NCI-H748 treated with DMSO at 0.1 percent for 48 hours (cell line): ENCODE measurements at places on chromosomes 13 and 19.

DNA sequence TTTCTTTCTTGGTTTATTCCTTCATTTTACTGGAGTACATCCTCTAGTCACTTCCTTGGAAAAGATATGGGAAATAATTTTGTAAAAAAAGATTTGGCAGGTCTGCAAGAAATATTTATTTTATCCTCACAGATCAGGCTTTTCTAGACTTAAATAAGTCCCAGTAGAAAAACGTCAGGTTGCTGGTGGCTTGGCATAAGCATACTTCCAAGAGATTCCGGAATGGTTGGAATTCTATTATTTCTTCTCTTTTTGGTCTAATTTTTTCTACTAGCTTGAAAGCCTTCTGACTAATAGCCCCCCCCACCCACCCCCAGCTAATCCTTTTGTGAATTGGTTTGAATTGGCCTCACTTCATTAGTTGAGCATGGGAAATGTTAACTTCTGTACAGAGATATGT lies 147.6 kb downstream of the ZIC5 start:
- DNase-seq: no peak

DNA sequence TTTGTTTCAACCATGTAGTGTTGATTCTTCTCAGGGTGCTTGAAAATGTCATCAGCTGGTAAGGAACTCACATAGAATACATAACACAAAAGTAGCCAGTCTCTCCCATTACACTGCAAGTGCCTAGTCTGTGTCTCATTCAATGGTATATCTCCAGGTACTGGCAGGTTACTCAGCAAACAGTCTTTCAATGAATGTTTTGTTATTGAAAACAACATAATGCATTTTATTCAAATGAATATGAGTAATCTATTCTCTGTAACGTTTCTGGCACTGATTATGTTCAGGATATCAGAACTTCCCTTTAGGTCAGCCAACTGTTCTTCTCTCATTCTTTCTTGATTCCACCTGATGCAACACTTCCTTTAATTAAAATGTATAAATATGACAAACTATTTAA lies 68.0 kb upstream of the SLITRK1 start:
- DNase-seq: no peak

- DNase-seq: no peak
Measured at GRCh38 chr19:47644743-47645482, 36.0 kb downstream of the BICRA start.

DNA sequence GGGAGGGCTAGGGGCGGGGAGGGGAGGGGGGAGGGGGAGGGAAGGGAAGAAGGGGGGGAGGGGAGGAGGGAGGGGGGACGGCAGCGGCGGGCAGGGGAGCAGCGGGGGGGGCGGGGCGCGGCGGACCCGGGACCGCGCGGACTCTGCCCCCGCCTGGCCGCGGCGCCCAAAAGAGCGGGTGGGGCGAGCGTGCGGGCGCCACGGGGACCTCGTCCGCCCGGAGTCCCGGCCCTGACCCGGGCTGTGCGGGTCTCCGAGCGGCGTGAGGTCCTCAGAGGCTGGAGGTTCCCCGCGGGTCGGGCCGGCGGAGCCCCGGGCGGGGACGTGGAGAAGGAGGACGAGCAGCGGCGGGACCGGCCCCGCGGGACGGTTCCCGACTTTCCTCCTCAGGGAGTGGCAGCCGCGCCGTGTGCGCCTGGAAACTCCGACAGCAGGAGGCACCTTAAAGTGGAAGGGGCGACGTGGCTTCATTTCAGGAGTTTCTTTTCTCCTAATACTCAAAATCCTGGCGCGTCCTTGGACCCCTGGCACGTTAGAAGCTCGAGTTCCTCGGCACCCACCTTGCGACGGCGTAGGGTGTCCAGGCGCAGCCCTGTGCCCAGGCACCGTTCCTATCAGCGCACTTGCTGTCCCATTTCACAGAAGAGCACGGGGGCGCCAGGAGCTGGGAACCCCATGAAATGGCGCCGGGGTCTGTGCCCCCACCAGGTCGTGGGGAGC lies 518 bp upstream of the PLPP2 start:
- DNase-seq: no peak

GRCh38 chr19:54206030-54206830 lies 5.6 kb downstream of the RPS9 start:
- no peak for DNase-seq

DNA sequence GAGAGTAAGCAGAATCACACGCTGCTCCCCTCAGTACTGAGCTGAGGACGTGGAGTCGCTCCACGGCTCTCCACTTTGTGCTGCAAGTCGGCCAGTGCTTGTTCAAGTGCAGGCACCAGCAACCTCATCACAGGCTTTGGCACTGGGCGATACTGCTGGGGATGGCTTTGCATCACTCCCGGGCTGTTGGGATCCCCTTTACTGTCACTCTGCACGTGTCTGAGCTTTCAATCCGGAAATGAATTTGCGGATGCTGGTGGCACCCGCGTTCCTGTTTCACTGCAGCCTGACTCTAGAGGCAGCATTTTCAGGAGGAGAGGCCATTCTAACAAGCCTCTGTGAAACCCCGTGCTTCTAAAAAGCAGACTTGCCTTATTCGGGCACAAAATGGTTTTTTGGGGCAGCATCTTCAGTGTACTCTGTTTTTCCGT lies 19.1 kb downstream of the SMARCA4 start:
- no peak for DNase-seq

DNA sequence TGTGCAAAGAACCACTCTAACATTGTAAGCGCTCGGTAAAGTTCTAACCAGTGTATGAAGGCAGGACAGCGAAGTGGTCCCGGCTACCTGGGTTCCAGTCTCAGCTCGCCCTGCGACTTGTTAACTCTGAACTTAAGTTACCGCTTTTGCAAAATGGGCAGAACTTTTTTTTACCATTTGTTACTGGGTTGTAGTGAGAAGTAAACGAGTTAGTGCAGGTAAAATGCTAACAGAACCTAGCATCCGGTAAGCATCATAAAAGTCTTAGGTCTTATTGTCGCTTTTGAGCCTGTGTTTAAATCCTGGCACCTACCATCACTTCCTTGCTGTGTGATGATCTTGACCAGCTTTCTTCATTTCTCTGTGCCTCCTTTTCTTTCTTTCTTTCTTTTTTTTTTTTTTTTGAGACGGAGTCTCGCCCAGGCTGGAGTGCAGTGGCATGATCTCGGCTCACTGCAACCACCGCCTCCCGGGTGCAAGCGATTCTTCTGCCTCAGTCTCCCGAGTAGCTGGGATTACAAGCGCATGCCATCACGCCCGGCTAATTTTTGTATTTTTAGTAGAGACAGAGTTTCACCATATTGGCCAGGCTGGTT lies 734 bp upstream of the TRMT1 start:
- no peak for DNase-seq

GRCh38 chr19:13012690-13013608 lies 17.7 kb downstream of the NFIX start:
- DNase-seq: no peak

DNA sequence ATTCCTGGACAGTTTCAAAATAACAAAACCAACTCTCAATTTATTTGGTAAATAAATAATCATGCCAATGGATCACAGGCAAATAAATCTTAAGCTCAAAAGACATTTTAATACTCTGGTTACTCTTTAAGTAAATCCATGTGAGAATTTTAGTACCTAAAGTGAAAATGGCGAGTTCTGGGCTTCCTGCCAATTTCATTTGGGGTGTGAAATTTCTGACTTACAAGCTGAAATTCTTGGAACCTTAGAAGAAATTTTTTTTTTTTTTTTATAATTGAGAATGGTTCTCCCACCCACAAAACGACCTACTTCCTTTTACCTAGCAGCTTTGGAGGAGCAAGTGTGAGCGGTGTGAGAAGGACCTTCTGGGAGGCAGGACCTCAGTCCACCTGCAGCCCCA lies 354.5 kb upstream of the NBEA start:
- no peak for DNase-seq

GRCh38 chr13:41501281-41501680 lies 43.9 kb downstream of the RGCC start:
- no peak for DNase-seq

DNA sequence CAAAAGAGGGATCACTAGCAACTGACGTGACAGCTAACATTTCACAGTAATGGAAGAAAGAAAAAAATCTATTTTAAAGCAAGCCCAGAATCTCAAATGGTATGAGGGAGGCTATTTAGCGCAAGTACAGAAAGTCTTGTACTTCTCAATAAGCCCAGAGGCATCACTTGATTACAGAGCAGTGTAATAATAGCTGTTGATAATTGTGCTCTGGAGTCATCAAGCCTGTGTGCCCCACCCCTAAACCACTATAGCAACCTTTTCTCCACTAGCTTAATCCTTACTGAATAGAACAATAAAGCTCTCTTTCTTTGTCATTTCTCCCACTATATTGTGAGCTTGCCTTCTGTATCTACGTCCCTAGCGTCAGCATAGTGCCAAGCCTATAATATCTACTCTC lies 56.6 kb downstream of the FREM2 start:
- peak; percentile 90 for DNase-seq

DNA sequence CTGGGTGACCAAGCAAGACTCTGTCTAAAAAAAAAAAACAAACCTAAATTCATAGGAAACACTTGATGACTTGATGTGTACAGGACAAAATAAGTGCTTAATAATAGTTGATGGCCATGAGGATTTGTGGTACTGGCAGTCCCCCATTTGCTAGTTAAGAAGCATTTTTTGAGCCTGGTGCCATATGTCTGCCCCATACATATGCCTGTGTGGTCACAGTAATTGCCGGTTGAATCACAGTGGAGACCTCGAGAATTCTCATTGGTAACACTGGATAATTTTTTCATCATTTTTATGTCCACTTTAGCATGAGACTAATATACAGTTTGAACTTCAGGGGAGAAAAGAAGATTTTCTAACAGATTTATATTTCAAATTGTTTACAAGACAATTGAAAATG lies 79.2 kb downstream of the LRCH1 start:
- DNase-seq: no peak

- DNase-seq: no peak
Measured at GRCh38 chr13:76971215-76971614, 20.7 kb upstream of the CLN5 start.

DNA sequence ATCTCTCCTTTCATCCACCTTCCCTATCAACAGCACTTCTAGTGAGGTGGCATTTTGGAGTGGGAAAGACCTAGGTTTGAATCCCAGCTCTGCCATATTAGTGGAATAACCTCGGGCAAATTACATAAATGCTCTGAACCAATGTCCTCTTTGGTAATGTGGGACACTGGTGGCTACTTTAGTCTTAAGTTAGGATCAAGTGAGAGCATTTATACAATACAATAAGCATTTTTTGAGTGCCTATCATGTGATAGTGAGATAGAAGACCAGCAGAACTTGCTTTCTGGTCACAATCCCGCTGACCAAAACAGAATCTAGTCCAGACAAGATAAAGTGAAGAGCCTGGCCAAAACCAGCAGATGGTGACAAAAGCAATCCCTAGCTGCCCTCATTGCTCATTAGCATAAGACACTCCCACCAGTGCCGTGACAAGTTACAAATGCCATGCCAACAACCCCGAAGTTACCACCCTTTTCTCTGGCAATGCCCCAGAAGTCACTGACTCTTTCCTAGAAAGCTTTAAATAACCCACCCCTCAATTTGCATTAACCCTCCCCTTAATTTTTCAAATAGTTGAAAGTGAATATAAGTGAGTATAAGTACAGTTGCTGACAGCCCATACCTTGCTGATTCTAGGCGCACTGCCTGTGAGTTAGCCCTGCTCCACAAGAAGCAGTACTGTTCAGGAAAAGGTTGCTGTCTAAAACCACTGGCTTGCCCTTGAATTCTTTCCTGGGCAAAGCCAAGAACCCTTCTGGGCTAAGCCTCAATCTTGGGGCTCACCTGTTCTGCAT lies 28.9 kb upstream of the KPNA3 start:
- no peak for DNase-seq

DNA sequence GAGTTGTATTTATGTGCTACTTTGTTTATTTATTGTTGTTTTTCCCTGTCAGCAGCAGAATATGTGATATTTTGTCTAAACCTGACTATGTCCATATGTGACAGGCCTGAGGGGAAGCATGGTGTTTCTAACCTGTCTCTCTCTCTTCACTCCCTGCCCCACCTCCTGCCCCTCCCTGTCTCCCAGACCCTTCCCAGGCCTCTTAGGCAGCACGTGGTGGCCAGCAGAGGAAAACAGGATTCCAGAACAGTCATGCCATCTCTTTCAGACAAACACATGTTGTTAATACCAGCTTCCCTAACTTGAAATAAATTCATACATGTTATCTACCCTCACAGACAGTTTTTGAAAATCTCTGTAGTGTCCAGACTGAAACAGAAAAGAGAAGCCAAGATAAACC lies 31.0 kb upstream of the ATP11A start:
- no peak for DNase-seq

GRCh38 chr19:45817010-45817724 lies 2.1 kb upstream of the RSPH6A start:
- peak; percentile 83 for DNase-seq

DNA sequence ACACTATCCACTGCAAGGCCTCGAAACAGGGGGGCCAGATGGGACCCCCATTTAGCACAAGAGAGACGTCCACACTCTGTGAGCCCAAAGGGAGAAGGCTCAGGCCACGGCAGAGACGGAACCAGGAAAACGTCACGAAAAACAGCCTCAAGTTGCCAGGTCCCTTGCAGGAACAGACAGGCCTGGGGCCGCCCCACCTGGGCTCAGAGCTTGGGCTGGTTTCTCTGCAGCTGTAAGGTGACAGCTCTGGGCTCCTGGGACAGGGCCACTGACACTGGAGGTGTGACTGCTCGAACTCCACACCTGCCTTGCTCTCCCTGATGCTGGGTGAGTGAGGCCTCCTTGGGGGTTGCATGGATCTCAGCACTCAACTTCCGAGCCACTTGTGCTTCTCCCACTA lies 3.2 kb downstream of the ZNF787 start:
- no peak for DNase-seq

DNA sequence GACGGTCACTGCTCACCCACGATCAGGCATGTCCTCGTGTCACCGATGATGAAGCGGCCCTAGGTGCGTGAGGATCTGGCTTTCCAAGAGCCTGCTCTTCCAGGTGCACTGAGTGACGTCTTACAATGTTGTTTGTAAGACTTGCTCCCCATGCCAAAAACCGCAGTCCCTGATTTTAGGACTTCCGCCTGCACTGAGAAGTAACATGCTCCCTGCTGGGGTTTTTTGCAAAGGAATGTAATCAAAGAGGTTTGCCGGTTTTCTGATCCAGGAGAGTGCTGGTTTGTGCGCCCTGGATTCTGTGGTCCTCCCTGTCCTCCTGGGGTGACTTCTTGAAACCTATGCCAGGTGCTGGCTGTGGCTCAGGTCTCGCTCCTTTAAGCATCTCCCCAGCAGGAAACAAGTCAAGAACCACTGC lies 38.8 kb downstream of the MYO9B start:
- DNase-seq: no peak

DNA sequence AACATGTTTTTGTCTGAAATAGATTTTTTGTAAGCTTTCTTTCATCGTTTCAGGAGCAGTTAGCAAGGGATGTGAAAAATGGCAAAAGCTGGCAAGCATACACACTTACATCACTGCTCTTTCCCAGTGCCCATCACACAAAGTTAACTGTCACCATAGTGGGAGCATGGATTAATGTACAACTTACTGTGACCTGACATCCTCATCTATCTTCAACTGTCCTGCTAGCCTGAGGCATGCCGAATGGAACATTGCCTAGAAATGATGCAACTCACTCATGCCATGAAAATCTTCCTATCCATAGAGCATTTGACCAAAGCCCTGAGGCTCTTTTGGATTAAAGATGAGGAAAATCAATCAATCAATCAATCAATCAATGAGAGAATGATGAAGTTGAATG lies 491.7 kb upstream of the SLC10A2 start:
- DNase-seq: no peak

- no peak for DNase-seq
Measured at GRCh38 chr19:28341810-28342350, 871.1 kb downstream of the UQCRFS1 start.

- DNase-seq: no peak
Measured at GRCh38 chr19:397941-398706, 10.8 kb downstream of the C2CD4C start.

- DNase-seq: no peak
Measured at GRCh38 chr13:110651726-110652230, 36.4 kb downstream of the NAXD start.
